ENCODE measurements at places on chromosomes 3 and 15.

GRCh38 chr3:196440696-196441095, 8.5 kb upstream of the UBXN7 start:
- DNase-seq: no peak

- DNase-seq: no peak
Measured at GRCh38 chr3:179506792-179507191, 55.5 kb upstream of the GNB4 start.

DNA sequence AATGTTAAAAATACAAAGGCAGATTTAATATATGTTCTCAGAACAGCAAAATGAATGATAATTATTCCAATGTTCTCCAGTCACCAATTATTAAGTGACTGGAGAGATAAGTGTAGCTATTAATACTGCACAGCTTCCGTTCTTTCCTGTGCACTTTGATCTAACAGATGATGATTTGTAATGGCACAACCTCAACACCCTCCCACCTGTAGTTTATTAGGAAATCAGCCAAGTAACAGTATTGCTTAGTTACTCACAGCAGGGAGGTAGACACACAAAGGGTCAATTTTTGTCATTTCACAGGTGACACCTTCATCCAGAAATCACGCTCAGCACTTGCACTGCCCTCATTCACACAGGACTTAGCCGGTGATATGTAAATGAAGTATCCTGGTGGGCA, 688.1 kb downstream of the EPHA3 start:
- DNase-seq: no peak

DNA sequence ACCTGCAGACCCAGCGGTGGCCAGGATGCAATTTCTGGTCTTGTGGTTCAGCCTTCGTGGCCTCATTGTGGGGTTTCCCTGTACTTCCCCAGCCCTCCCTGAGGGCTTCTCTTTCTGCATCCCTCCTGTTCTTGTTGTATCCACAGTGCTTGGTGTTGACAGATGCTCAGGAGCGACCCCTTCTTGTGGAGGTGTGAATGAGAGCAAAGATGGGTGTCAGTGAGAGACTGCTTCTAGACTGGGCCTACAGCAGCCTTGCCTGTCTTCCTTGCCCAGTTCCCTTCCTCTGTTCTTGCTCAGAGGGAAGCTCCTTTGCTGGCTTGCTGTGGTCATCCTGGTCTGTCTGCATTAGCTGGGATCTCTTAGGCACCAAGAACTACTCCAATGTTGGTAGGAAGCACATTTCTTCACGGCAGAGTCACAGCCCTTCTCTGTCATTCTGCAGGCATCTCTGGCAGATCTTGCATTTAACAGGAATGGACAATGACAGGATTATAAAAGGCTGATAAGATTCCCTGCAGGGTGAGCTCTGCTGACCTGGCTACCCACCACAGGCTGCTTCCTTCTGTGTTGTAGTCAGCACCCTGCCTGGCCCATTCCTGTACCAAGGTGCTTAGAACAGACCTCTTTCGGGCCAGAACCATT, 317.8 kb upstream of the C2CD4B start:
- DNase-seq: no peak

GRCh38 chr3:134762016-134762415, 33.0 kb upstream of the EPHB1 start:
- no peak for DNase-seq

DNA sequence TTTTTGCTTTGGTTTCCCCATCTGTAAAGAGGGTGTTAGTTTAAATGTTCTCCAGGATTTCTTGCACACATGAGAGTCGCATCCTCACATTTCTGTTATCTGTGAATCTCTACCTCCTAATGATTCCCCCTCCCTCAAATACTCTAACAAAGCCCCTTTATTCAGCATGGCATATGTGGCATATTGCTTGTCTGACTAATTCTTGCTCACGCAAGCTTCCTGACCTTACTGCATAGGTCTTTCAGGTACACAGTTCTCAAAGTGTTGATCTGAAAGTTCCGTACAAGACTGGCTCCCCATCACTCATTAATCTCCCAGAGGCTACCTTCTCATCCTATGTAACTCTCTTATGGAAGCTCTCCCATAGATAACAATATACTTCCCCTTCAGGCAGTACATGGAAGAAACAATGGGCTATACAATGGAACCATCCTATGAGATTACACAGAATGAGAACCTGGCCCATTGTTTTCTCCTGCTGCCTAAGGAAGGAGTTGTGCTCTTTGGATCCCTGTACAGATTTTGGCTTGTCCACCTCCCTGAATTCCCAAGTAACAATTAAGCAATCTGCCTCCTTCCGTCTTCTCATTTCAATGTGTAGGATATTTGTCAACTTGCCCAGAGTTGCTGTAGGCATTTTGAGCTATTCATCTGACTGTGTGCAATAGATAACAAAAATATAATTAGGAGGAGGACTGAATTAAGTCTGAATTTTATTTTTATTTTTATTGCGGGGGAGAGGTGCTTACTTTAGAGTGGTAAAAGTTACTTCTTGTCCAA, 51.0 kb downstream of the PPARG start:
- no peak for DNase-seq

DNA sequence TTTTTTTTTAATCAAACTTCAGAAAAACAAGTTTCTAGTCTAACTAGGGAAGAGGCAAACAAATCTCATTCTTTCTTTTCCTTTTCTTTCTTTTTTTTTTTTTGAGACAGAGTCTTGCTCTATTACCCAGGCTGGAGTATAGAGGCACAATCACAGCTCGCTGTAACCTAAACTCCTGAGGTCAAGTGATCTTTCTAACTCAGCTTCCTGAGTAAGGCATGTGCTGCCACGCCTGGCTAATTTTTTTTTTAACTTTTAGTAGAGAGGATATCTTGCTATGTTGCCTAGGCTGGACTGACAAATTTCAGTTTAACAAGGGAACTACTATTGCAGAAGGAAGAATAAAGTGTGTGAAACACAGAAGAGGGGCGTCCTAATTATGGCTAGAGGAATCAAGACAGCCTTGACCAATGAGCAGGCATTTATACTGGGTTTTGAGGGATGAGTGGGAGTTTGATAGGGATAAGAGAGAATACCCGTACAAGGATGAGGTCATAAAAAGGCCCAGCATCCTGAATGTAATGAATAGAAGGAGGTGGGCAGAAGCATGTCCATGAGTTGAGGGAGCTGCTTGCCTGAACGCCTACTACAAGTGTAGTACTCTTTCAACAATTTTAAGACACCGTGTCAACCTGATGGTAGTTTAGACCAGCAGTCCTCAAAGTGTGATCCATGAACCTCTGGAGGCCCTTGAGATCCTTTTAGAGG, 6.7 kb upstream of the ZFAND6 start:
- DNase-seq: no peak

- no peak for DNase-seq
Measured at GRCh38 chr3:191030929-191031328, 168.1 kb upstream of the OSTN start.

DNA sequence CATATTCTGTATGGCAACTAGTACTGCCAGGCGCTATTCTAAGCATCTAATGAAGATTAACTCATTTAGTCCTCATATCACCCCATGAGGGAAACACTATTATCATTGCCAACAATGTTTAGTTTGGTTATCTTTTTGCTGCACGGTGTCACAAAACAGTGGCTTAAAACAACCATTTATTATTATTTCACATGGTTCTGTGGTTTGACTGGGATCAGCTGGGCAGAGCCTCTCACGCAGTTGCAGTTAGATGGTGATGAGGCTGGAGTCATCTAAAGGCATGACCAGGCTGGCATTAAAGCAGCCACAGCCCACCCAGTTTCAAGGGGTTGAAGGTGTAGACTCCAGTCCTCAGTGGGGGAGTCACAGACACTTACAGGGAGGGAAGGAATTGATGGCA, 32.8 kb upstream of the RASA2 start:
- DNase-seq: no peak

DNA sequence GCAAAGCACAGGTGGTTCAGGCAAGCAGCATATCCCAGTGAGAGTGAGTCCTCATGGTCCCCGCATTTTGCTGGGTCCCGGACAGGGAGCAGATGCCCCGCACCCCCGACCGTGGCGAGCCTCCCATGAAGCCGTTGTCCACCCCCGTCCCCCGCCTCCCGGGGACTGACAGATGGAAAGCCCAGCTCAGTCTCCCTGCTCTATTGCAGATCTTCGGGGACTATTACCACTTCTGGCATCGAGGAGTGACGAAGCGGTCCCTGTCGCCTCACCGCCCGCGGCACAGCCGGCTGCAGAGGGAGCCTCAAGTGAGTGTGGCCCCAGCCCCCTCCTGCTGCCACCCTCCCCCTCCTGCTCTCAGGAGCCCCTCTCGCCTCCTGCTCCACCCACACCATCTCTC, 7.7 kb downstream of the FURIN start:
- no peak for DNase-seq

GRCh38 chr3:13451301-13451673, 28.8 kb upstream of the HDAC11 start:
- no peak for DNase-seq

DNA sequence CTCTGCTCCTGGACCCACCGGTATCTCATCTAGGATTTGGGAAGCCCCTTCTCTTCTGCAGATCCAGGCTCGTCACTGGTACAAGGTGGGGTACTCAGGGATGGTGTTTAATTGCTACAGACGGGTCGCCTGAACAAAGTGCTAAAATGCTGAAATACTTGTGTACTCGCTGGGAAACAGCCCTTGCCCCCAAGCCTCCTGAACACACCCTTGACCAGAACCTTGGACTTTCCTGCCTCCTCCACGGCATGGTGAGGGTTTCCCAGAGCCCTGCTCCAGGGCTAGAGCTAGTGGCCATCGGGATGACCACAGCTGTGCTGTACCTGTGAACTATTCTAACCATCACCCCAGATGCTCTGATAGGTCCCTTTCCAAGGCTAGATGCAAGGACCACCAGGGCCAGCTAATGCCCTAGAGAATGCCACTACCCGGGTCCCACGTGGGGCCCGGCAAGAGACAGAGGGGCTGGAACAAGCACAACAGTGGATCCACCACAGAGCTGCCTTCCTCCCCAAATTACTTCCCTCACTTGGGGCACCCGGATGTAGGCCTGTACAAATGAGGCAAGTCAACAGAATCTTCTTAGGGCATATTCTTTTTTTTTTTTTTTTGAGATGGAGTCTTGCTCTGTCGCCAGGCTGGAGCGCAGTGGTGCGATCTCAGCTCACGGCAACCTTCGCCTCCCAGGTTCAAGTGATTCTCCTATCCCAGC, 267.3 kb downstream of the FOXP1 start:
- no peak for DNase-seq

DNA sequence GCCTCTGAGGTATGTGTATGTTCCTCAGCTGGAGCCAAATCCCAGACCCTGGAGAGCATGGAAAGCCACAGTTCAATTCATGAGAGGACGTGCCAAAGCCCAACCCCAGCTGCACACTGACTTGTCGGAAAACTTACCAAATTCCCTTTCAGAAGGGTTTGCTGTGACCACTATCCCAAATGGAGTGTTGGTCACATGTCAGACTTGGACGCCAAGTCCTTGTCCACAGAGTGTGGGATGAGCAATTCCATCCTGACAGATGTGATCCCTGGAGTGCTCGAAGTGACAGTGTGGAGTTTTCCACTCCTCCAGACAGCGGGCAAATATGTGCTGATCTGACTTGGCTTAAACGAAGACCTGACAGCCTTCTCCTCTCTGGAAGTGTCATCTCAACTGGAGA, 71.2 kb downstream of the RORA start:
- no peak for DNase-seq

GRCh38 chr15:101394654-101395053, 94.9 kb downstream of the PCSK6 start:
- no peak for DNase-seq

DNA sequence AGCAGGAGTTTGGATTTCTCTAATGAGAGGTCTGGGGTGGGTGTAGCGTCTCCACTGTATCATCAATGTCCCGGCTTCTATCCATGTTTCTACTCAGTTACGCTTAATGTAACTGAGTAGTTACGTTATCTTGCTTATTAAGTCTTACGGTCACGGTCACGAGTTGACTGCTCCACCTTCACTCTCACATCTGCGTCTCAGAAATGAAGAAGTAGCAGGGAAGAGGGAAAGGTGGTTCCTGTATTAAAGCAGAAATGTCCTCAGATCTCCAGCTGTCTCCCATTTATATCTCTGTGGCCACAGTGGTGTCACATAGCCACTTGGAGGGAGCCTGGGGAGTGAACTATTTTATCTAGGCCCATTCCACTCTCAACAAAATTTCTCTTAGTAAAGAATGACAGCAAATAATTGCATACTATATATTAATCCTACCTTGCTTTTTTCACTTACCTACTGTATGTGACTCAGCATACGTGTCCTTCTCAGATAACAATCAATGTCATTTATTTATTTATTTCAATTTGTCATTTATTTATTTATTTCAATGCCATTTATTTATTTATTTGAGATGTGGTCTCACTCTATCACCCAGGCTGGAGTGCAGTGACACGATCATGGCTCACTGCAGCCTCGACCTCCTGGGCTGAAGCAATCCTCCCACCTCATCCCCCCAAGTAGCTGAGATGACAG, 39.7 kb upstream of the RNU6-1 start:
- DNase-seq: no peak

DNA sequence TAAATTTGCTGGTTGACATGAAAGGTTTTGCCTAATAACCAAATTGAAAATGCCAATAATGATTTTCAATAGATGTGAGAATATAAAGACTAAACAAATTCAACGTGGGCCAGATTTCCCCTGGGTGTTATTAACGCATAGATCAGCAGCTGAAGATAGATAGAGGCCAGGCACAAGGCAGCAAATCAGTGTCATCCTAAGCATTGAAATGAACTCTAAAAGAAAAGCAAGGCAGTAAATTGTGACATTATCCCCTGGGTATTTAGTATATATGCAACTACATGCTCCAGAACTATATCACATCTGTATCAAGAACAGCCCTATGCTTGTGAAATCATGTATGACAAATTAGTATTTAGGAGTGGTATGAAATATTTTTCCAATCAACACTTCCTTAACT, 167.1 kb upstream of the EPHA3 start:
- DNase-seq: no peak

- DNase-seq: no peak
Measured at GRCh38 chr15:97995881-97996603, 35.5 kb downstream of the ARRDC4 start.

Measured in activated T-helper 1 cell treated with Interleukin-2 at 50 U/mL for 16 hours (primary cell).